Activated CD8-positive, alpha-beta memory T cell treated with anti-CD3 and anti-CD28 coated beads for 1 hour (primary cell): ENCODE measurements at places on chromosomes 12 and 14.

DNA sequence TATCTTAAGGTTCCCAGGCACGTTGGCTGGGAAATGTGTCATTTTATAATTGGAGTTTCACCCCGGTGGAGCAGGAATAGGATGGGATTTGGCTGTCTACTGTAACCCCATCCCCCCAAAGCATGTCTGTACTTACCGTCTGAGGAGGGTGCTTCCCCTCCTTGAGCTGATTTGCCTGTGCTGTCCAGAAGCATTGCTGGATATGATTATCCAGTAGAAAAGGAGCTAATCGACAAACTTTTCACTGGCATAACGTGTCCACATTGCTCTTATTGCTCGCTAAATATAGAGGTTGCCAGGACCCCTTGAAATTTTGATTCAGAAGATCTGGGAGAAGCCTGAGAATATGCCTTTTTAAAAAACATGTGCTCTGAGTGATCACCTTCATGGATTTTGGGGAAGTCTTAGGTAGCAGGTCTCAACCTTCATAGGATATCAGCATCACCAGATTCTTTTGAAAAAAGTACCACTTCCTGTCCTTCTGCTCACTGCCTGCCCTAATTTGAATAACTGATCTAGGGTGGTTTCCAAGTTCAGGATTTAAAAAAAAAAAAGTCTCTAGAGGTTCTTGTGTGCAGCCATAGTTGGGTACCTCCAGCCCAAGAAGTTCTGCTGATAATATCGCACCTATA lies 80.4 kb upstream of the KCNA1 start:
- no peak for DNase-seq

- no peak for DNase-seq
Measured at GRCh38 chr14:51607711-51608110, 44.0 kb upstream of the FRMD6 start.

DNA sequence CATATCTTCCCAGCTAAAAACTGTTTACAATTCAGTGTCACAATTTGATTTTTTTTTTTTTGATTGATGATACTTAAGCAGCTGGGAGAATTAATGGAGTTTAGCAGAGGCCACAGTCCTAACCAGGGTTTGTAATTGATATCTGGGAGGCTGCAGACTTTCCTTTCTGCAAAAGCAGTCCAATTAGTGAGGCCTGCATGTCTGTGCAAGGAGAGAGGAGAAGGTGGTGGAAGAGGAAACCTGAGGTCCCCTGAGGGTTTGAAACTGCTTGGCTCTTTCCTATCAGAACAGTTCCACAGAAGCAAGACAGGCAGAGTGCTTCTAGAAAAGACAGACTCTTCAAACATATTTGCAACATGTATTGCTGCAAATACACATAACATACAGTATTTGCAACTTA lies 160.8 kb upstream of the KRR1 start:
- DNase-seq = no peak

DNA sequence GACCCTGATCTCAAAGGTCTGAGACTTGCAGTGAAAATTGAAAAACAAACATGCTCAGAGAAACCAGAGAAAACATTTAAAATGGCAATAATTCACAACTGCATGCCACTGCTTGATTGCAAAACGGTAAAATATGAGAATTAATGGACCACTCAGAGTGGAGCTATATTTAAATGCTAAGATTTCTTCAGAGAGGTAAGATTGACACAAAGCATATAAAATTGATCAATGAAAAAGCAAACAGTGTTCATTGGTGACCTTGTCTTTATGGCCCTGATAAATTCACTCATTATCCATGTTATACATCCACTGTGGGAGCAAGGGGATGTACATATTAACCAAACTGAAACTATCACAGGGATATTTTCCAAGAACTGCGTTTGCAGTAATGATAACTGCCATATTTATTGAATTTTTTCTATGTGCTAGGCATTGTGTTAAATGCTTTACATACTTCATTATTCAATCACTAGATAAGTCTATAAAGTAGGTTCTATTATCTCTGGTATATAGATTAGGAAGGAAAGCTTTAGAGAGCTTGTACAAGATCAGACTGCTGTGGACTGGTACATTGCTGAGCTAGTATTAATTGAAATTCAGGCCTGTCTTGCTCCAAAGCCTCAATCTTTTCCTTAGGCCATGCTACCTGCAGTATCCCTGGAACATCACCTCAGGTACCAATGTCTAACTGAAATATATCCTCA lies 113.9 kb upstream of the LMO3 start:
- no peak for DNase-seq

- no peak for DNase-seq
Measured at GRCh38 chr14:50775357-50775756, 55.6 kb downstream of the NIN start.

- DNase-seq = no peak
Measured at GRCh38 chr14:100393906-100394732, 71.0 kb downstream of the SLC25A47 start.

DNA sequence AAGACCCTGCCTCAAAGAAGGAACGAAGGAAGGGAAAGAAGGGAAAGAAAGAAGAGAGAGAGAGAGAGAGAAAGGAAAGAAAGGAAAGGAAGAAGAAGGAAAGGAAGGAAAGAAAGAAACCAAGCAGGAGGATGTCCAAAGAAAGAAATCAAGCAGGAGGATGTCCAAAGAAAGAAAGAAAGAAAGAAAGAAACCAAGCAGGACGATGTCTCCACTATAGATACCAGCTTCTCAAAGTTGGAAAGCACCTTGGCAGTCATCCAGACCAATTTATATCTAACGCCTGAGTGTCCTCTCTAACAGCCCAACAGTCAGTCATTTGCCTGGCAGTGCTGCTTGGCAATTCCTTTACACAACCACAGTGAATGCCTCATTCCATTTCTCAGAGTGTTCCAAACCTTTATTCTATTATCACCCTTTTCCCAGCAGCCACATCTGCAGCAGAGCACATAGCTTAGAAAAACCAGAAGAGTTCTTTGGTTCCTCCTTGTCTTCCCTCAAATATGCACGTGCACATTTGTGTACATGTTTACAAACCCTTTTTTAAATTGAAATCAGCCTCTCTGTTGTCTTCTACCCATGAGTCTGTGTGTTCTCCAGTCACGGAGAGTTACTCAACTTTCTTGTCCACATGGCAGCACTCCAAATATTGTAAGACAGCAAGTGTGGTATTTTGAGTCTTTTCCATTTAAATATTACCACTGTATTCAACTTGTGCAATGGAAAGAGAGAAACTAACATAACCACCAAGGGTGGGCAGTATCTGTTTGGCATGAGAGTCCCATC lies 138.4 kb downstream of the STXBP6 start:
- no peak for DNase-seq

GRCh38 chr12:41289501-41289900 lies 101.4 kb downstream of the PDZRN4 start:
- no peak for DNase-seq

GRCh38 chr14:72943876-72944430 lies 17.7 kb downstream of the DCAF4 start:
- no peak for DNase-seq

GRCh38 chr12:46744283-46744682 lies 81.5 kb downstream of the SLC38A4 start:
- no peak for DNase-seq

- DNase-seq = no peak
Measured at GRCh38 chr14:75452324-75452723, 24.5 kb downstream of the JDP2 start.

DNA sequence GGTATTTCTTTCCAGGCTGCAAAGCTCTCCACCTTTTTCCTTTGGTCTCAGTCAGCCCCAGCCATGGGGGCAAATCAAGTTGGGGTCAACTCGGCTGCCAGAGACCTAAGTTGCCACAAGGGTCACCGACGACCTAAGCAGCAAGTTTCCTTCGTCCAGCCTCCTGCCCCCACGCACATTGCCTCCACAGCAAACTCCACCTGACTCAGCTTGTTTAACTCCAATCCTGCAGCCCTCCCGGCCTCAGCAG lies 767 bp upstream of the KCNMB4 start:
- no peak for DNase-seq
